Activated CD4-positive, alpha-beta T cell treated with anti-CD3 and anti-CD28 coated beads, Interleukin-2, amount 10 ng/mL, durations not matched to agents 7 days and 5 days (primary cell): ENCODE measurements at places on chromosomes 6 and 20.

DNA sequence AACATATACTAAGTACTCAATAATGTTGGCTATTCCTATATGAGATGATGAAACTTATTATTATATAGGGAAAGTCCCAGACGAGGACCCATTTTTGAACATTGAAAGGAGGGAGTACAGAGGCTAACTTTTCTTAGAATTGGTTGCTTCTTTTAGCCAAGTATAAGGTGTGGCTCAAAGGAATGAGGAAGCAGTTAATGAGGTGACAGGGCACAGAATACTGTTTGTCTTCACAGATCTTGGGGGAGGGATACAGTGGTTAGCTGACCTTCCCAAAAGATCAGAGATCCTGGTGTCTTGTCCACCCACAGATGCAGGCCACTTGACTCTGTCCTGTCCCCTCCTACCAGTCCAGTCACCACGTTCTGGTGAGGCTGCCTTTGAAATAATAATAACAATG lies 67.8 kb upstream of the EPB41L1 start:
- no peak overlapping the region for H3K27ac ChIP-seq
- H3K36me3 ChIP-seq: peaks cover 2% of the 10 kb centered on the region
- no peak overlapping the region for H3K4me3 ChIP-seq
- DNase-seq: no peak

GRCh38 chr20:59735917-59736316 lies 131.6 kb downstream of the PHACTR3 start:
- no peak for DNase-seq
- no peaks in the 10 kb centered on the region for H3K4me1 ChIP-seq
- H3K27me3 ChIP-seq: peaks cover 2% of the 10 kb centered on the region

- peaks cover 19% of the 10 kb centered on the region for H3K4me1 ChIP-seq
- DNase-seq: peak; percentile 46
- no peak overlapping the region for H3K4me3 ChIP-seq
- no peaks in the 10 kb centered on the region for H3K27me3 ChIP-seq
- peaks cover 9% of the 10 kb centered on the region for H3K36me3 ChIP-seq
These were observed 45.0 kb downstream of the SLC23A2 start for GRCh38 chr20:4956200-4956810.

- H3K27me3 ChIP-seq: peaks cover 4% of the 10 kb centered on the region
- H3K36me3 ChIP-seq: no peaks in the 10 kb centered on the region
- no peak overlapping the region for H3K27ac ChIP-seq
- no peaks in the 10 kb centered on the region for H3K4me1 ChIP-seq
These were observed 43.2 kb upstream of the BCAS1 start for GRCh38 chr20:54113566-54113965.

GRCh38 chr6:125252891-125253290 lies 48.9 kb downstream of the HDDC2 start:
- no peak for DNase-seq
- H3K27ac ChIP-seq: no peak overlapping the region
- peaks cover 5% of the 10 kb centered on the region for H3K27me3 ChIP-seq
- no peak overlapping the region for H3K4me3 ChIP-seq
- H3K4me1 ChIP-seq: no peaks in the 10 kb centered on the region
